Upper lobe of left lung (tissue), 6 donors: ENCODE measurements at places on chromosomes 16 and 17.

- DNase-seq: no peak
These were observed 57.9 kb upstream of the CES5A start for GRCh38 chr16:55933038-55933437.

DNA sequence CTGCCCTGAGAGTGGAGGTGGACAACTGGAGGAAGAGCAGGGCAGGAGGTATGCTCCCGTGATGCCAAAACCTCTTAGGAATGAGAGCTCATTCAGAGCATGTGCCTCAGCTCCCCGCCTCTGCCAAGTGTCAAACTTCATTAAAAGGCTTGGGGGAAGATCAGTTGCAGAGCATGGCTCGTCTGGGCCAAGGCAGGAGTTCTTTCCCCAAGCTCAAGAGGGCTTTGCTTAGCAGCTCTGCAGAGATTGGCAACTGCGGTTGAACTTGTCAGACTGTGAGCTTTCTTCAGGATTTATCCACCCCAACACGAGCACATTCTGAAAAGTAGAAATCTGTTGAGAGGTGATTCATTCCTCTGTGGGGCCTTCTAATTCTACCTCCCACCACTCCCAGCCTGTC is 248.1 kb downstream of the HS3ST3A1 start:
- no peak for DNase-seq

GRCh38 chr16:23729503-23730424 is 16.7 kb upstream of the ERN2 start:
- DNase-seq: peak; percentile 33

DNA sequence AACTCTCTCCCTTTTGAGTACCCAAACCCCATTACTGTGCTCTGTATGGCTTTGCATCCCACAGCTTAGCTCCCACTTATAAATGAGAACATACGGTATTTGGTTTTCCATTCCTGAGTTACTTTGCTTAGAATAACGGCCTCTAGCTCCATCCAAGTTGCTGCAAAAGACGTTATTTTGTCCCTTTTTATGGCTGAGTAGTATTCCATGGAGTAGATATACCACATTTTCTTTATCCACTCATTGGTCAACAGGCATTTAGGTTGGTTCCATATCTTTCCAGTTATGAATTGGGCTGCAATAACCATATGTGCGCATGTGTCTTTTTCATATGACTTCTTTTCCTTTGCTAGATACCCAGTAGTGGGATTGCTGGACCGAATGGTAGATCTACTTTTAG is 19.9 kb upstream of the SYT17 start:
- DNase-seq: no peak

- no peak for DNase-seq
These were observed 91.0 kb downstream of the KCNJ12 start for GRCh38 chr17:21467196-21467595.
